ENCODE measurements at places on chromosomes 2 and 18. TPM values are rescaled to one million over a fixed set of nuclear protein-coding genes. Genes with fewer than 3 reads are reported as not detected.

CAD gene
- 45.9 TPM for total RNA-seq

CCDC102B gene
- total RNA-seq = 13.4 TPM

GALNT5 gene
- 7.2 TPM for total RNA-seq

TFPI gene
- total RNA-seq = 66.9 TPM

TLK1 gene
- total RNA-seq = 27.0 TPM

SKA1 gene
- total RNA-seq = 9.9 TPM

FRZB gene
- total RNA-seq = 0.12 TPM

REG3G gene
- not detected for total RNA-seq

FAM124B gene
- 0.22 TPM for total RNA-seq

MYOM1 gene
- total RNA-seq = 0.22 TPM

PIEZO2 gene
- total RNA-seq = 0.12 TPM

FTCDNL1 gene
- total RNA-seq = 4.1 TPM

REG1A gene
- not detected for total RNA-seq

MBD5 gene
- total RNA-seq = 20.0 TPM

HSBP1L1 gene
- 7.9 TPM for total RNA-seq

CNDP1 gene
- total RNA-seq = not detected

NT5DC4 gene
- 0.11 TPM for total RNA-seq

STARD6 gene
- total RNA-seq = not detected

ARPC2 gene
- 448 TPM for total RNA-seq

GKN1 gene
- not detected for total RNA-seq

TUBA4B gene
- total RNA-seq = 0.11 TPM

REG3A gene
- not detected for total RNA-seq

ANKRD30BL gene
- total RNA-seq = not detected

GPR55 gene
- total RNA-seq = not detected

HOXD11 gene
- 3.0 TPM for total RNA-seq

DHRS9 gene
- total RNA-seq = not detected

CHRNG gene
- not detected for total RNA-seq

ABCG8 gene
- not detected for total RNA-seq

DRC1 gene
- 0.22 TPM for total RNA-seq

ATP6V1C2 gene
- total RNA-seq = under 0.01 TPM
